Activated naive CD4-positive, alpha-beta T cell treated with anti-CD3 and anti-CD28 coated beads for 36 hours (primary cell): ENCODE measurements at places on chromosomes 1 and 21.
A peak's percentile ranks its signal among the peaks of the same experiment; 100 is the strongest.

DNA sequence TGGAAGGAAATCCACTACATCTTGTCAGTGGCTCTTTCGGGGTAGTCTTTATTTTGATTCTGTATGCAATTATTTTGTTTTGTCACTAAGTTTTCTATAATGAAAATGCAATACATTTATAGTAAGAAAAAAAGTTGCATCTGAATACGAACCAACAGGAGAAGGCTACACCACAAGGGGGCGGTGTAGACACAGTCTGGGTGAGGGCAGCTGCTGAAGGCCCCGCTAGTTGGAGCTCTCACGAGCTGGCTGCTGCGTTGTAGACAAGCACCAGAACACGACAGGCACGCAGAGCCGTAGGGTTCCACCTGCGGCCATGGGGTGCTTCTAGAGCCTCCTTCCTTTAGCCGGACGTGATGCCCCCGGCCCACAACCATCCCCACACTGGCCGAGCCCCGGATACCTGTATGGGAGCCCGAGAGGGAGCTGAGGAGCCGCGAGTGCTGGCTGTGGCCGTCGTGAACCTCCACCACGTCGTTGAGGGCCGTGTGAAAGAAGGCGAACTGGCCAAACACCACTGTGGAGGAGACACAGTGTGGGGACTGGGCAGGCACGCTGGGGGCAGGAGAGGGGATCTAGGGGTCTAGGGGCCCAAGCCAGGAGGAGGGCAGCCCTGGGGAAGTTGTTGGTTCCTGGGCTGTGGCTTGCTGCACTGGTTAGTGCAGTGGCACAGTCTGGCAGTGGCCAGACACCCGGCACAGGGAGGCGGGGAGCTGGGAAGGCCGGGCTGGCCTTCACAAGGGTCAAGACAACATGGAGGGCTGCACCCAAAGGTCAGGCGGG, 160.8 kb downstream of the ZSCAN20 start:
- DNase-seq = peak; percentile 96

DNA sequence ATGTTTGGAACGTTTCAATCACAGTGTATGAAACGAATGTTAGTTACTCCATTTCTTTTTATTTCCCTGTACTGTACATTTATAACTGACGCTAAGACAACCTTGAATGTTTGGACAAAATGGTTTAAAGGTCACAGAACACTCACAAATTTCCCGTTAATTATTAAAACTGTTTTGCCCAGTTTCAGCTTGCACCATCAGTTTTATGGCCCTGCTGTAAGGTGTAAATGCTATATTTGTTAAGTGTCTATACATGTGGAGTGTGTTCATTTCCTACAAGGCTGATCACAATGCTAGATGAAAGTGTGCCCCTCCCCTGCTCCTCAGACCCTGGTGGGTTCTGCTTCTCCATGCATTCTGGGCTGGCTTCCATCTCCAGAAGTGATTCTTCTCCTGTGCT, 57.9 kb upstream of the ETS2 start:
- no peak for DNase-seq

- DNase-seq = no peak
Observed at GRCh38 chr1:37393173-37394120, 80.9 kb upstream of the ZC3H12A start.

- DNase-seq = no peak
Observed at GRCh38 chr1:34663031-34663430, 91.8 kb upstream of the GJB5 start.

DNA sequence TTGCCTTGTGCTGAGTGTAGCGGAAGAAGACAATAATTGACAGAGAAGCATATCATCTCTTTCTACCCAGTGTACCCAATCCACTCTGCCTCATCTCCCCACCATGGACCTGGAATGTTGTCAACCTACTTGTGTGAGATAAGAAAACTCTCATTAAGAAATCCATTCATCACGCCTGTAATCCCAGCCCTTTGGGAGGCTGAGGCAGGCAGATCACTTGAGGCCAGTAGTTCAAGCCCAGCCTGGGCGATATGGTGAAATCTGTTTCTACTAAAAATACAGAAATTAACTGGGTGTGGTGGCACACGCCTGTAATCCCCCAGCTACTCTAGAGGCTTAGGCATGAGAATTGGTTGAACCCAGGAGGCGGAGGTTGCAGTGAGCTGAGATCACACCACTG, 209.6 kb downstream of the PBX1 start:
- no peak for DNase-seq

- DNase-seq = no peak
Observed at GRCh38 chr1:177351361-177352108, 180.8 kb downstream of the BRINP2 start.

DNA sequence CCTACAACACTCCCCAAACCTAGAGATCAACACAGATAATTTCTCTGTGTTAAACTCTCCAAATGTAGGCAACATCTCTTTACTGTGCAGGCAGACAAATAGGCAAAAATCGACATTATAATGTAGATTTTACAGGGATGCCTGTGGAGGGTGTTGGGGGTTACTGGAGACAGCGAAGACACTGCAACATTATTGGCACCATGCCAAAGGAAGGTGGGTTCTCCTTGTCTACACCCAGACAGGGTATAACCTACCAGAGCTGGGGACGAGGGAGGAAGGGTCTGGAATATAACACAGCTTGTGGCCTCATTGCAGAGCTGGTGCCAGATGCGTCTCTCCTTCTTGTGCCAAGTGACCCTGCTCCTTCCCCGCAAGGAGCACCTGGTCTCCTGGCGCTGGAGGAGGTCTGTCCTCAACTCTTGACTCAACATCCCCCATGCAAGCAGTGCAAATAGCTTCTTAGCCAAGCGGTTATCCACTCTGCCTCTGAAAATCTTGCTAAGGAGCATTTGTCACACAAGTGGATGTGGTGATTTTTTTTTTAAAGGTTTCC, 404.0 kb downstream of the PRDM2 start:
- DNase-seq = no peak

DNA sequence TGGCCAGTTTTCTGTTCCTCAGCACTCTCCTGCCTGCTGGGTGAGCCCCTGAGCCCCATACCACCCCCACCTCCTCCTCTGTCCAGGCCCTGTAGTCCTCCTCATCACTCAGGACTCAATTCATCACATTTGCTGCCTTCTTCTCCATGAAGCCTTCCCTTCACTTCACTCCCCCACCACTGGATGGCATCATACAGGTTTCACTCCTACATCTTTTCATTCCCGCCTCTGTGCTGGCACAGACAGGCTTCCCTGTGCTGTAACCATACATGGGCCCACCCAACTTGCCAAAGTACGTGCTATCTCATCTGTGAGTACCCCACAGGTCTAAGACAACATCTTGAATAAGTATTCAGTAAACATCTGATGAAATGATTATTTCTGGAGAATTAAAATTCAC, 56.9 kb downstream of the SLC45A1 start:
- DNase-seq = peak; percentile 59

GRCh38 chr1:114468710-114469468, 42.1 kb downstream of the TRIM33 start:
- peak; percentile 38 for DNase-seq

- no peak for DNase-seq
Observed at GRCh38 chr1:231319080-231319479, 18.6 kb downstream of the EXOC8 start.
